ENCODE measurements at places on chromosomes 3 and 15. TPM values are rescaled to one million over a fixed set of nuclear protein-coding genes. Genes with fewer than 3 reads are reported as not detected.

Gene HYPK
- 22.0 TPM for total RNA-seq

Gene SH3BP5
- 28.0 TPM for total RNA-seq

Gene CLDN18
- total RNA-seq: not detected

- no peak for DNase-seq
Observed at GRCh38 chr3:124964387-124964786, 29.8 kb upstream of the MUC13 start.

- DNase-seq: no peak
Observed at GRCh38 chr3:10822055-10822454, 6.0 kb downstream of the SLC6A11 start.

DNA sequence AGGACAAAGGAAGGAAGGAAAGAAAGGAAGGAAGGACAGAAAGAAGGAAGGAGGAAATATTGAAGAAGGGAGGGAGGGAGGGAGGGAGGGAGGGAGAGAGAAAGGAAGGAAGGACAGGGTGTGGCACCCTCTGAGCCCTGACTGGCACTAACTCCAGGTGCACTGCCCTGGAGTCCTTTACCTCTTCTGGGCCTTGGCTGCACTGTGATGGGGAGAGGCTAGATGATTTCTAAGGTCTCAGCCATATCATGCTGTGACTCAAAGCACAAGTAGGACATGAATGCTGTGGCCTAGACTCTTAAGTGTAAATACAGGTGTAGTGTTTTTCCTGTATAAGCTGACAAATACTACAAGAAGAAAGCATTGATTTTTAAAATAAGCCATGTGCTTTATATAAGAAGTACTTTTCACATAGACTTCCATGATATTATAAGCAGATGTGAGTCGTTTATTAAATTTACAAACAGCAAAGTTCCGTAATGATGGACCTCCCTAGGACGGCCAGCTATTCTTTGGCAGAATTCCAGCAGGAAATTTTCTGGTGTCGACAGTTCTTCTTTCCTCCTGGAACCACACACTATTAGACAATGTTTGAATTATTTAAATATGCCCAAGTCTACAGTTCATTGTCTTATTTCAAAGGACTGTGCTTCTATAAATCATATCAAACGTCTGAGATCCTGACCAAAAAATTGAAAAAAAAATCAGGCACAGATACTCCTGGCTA lies 213.8 kb upstream of the C2CD4B start:
- no peak for DNase-seq

Measured in activated T-helper 1 cell treated with anti-CD3 and anti-CD28 coated beads, Interleukin-12 subunit alpha, Interleukin-12 subunit beta, Interleukin-2, Interleukin-4 antibody, amounts not matched to agents 30 ng/mL and 10 ng/mL and 1 ng/mL, durations not matched to agents 14 hours and 24 hours and 36 hours (primary cell).